ENCODE measurements at places on chromosomes 4 and X. TPM values are rescaled to one million over a fixed set of nuclear protein-coding genes. Genes with fewer than 3 reads are reported as not detected.

GRCh38 chr4:121728066-121728465, 31.3 kb upstream of the ANXA5 start:
- no peak overlapping the region for H3K4me3 ChIP-seq
- no peak for DNase-seq
- H3K36me3 ChIP-seq, result no peaks in the 10 kb centered on the region
- no peak overlapping the region for H3K27ac ChIP-seq
- peaks cover 9% of the 10 kb centered on the region for H3K4me1 ChIP-seq
- peaks cover 12% of the 10 kb centered on the region for H3K27me3 ChIP-seq

ABLIM2 gene
- 0.60 TPM for total RNA-seq

GRCh38 chr4:8276358-8277240, 7.0 kb downstream of the HTRA3 start:
- no peaks in the 10 kb centered on the region for H3K36me3 ChIP-seq
- H3K4me1 ChIP-seq, result no peaks in the 10 kb centered on the region
- DNase-seq, result no peak

DNA sequence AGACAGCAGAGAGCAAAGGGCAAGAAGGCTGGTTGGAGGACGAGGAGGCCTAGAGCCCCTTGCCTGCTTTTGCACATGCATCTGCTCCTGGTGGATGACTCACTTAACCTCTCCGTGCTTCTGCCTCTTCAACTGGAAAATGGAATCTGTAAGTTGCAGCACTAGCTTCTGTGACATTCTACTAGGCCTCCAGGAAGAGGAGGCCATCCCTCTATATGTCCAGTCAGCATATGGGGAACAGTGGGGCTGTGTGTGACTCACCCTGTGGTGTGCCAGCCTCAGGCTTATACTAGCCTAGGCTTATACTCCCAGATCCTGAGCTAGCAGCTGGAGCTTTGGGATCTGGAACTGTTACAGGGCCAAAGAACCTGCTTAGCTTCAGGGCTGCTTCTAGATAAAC, 36.0 kb downstream of the RTL9 start:
- H3K4me3 ChIP-seq, result no peak overlapping the region
- H3K36me3 ChIP-seq, result no peaks in the 10 kb centered on the region
- DNase-seq, result no peak
- H3K27me3 ChIP-seq, result peaks cover 6% of the 10 kb centered on the region
- H3K27ac ChIP-seq, result no peak overlapping the region

REPS2 gene
- not detected for total RNA-seq

- no peaks in the 10 kb centered on the region for H3K36me3 ChIP-seq
- no peak overlapping the region for H3K27ac ChIP-seq
- no peaks in the 10 kb centered on the region for H3K27me3 ChIP-seq
- no peaks in the 10 kb centered on the region for H3K4me1 ChIP-seq
- H3K4me3 ChIP-seq, result no peak overlapping the region
These were observed 52.0 kb downstream of the HMX1 start for GRCh38 chr4:8819473-8820177.

ADH1A gene
- total RNA-seq, result not detected

DNA sequence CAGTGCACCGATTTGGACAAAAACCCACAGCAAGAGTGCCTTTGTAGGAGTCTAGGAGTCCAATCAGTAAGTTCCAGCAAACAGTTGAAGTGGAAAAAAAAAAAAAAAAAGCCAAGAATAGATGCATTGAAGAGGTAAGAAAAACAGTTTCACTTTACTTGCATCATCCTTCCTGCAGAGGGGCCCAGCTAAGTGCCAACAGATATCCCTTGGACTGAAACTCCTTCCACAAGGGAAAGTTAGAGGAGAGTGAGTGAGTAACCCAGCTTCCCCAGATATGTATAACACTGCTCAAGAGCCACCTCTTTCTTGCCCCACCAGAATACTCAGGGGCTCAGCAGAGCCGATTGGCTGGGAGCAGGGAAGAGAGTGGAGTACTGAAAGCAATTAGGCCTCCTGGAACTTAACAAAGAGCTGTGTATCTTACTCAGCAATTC, 617.7 kb upstream of the SMIM31 start:
- no peaks in the 10 kb centered on the region for H3K27me3 ChIP-seq
- H3K36me3 ChIP-seq, result no peaks in the 10 kb centered on the region
- no peak overlapping the region for H3K27ac ChIP-seq
- no peak overlapping the region for H3K4me3 ChIP-seq
- DNase-seq, result no peak

DNA sequence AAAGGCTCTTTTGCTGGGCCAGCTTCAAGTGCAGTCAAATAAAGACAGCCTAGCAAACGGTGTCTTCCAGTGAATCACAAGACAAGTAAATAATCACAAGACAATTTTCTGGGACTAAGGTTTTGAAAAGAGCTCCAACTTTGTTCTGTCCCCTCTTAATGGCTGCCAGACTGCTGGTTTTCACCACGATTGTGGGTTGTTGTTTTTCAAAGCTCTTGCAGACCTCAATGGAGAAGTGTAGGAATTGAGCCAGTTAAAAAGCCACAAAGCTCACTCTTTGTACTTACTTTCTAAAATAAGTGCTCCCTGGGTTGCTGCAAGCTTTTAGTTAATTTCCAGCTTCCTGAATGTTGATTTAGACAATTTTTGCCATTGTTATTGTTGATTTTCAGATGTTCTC, 405.8 kb upstream of the HTR2C start:
- no peak overlapping the region for H3K4me3 ChIP-seq
- DNase-seq, result no peak
- no peaks in the 10 kb centered on the region for H3K4me1 ChIP-seq
- H3K27ac ChIP-seq, result no peak overlapping the region

DNA sequence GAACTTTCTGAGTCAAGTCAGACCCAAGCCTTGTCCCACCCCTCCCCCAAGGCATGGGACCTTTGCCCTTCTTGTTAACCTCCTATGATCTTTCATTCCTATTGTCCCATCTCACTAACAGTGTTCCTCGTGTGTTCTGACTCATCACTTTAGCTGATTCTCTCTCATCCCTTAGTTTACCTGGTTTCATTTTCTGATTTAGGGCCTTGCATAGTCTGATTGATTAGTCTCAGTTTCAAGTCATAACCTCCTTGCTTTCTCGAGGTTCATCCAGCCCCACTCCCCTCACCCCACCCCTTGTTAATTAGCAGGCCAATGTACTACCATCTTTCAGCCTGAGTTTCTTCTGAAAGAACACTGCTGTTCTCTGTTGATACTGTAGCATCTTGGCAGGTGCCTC, 517.4 kb downstream of the RPA4 start:
- peak overlapping the region; percentile 14 for H3K4me3 ChIP-seq
- DNase-seq, result no peak
- no peaks in the 10 kb centered on the region for H3K36me3 ChIP-seq
- H3K27ac ChIP-seq, result peak overlapping the region; percentile 80
- no peaks in the 10 kb centered on the region for H3K27me3 ChIP-seq

HTN3 gene
- total RNA-seq, result not detected

AP1S2 gene
- total RNA-seq, result 33.8 TPM

RS1 gene
- total RNA-seq, result not detected

JAKMIP1 gene
- total RNA-seq, result 12.3 TPM

GRCh38 chr4:6946497-6946896, 36.9 kb downstream of the TBC1D14 start:
- DNase-seq, result no peak
- no peaks in the 10 kb centered on the region for H3K36me3 ChIP-seq
- no peak overlapping the region for H3K27ac ChIP-seq
- peaks cover 21% of the 10 kb centered on the region for H3K4me1 ChIP-seq
- no peak overlapping the region for H3K4me3 ChIP-seq
- H3K27me3 ChIP-seq, result no peaks in the 10 kb centered on the region

DNA sequence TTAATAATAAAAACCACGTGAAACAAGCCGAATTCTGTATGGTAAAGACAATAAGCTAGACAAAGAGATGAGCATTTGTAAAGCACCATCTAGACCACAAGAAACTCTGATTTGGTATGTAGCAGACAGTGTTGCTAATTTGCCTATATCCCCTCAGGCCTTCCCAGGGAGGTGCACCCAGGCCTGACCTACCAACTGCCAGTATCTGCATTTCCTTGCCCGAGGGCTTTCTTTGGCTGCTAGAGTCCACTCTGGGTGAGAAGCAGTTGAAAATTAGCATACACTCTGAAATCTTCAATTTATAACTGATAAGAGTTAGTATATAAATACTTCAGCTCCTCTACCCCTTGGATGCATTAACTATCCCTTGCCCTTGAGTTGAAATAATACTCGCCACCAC, 37.4 kb upstream of the IL1RAPL1 start:
- DNase-seq, result no peak
- H3K4me1 ChIP-seq, result no peaks in the 10 kb centered on the region
- no peak overlapping the region for H3K4me3 ChIP-seq
- no peaks in the 10 kb centered on the region for H3K27me3 ChIP-seq

- no peak overlapping the region for H3K4me3 ChIP-seq
- peaks cover 9% of the 10 kb centered on the region for H3K27me3 ChIP-seq
- H3K4me1 ChIP-seq, result peaks cover 33% of the 10 kb centered on the region
- DNase-seq, result no peak
- H3K27ac ChIP-seq, result no peak overlapping the region
These were observed 153.4 kb downstream of the BMPR1B start for GRCh38 chr4:94911106-94911505.

GRCh38 chr4:45865781-45866180, 258.1 kb downstream of the GABRG1 start:
- DNase-seq, result no peak
- no peaks in the 10 kb centered on the region for H3K27me3 ChIP-seq
- H3K36me3 ChIP-seq, result no peaks in the 10 kb centered on the region

- no peak overlapping the region for H3K27ac ChIP-seq
- H3K36me3 ChIP-seq, result peaks cover 73% of the 10 kb centered on the region
- peaks cover 9% of the 10 kb centered on the region for H3K4me1 ChIP-seq
- no peak for DNase-seq
- no peaks in the 10 kb centered on the region for H3K27me3 ChIP-seq
These were observed 30.2 kb upstream of the NKRF start for GRCh38 chrX:119636419-119636818.

- no peak overlapping the region for H3K27ac ChIP-seq
- H3K4me3 ChIP-seq, result no peak overlapping the region
- no peaks in the 10 kb centered on the region for H3K27me3 ChIP-seq
- DNase-seq, result no peak
- H3K36me3 ChIP-seq, result no peaks in the 10 kb centered on the region
These were observed 311.4 kb downstream of the MAPK10 start for GRCh38 chr4:86048426-86048825.

PDLIM3 gene
- 2.5 TPM for total RNA-seq

DNA sequence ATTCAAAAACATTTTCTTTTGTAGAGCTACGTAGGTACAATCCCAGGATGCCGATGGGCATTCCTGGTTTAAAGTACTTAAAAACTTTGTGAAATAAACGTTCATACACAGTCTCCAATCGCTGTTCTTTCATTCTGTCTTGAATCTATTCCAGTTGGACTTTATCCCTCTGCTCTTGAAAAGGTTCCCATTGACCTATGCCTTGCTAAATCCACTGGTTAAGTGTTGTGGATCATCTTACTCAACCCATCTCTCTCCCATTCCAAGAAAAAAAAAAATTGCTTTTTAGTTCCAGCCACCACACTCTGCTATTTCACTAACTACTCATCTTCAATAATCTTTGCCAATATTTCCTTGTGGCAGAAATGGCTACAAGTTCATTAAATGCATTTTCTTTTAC, 542.3 kb upstream of the GRIA3 start:
- H3K36me3 ChIP-seq, result no peaks in the 10 kb centered on the region
- no peaks in the 10 kb centered on the region for H3K27me3 ChIP-seq
- H3K4me1 ChIP-seq, result no peaks in the 10 kb centered on the region
- no peak overlapping the region for H3K27ac ChIP-seq
- H3K4me3 ChIP-seq, result no peak overlapping the region

DNA sequence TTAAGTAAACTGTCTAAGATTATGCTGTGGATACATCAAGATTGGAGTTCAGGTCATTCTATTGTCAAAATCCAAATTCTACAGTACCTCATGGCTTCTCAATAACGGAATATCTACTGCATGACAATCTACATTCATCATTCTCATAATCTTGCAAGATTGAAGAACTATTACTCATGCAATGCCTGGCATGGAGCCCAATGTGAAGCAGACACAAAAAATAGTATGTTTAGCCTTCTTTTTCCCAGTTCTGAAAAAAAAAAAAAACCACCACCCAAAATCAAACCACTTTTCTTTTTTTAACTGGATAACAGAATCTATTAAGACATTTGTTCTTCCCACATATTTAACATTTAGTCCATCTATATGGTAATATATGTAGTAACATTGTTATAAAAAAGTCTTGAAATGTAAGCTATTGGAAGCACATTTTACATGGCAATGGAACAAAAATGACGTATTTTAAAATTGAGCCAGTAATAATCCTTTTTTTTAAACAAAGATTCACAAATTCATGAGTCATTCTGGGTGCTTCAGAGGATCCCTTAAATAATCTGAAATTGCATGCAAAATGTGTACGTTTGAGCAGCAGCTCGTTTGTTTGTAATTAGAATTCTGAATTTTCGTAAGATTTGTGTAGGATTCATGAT, 232.2 kb upstream of the FMR1 start:
- no peaks in the 10 kb centered on the region for H3K36me3 ChIP-seq
- H3K4me3 ChIP-seq, result no peak overlapping the region
- no peaks in the 10 kb centered on the region for H3K27me3 ChIP-seq
- no peak for DNase-seq

GRCh38 chr4:101701551-101701950, 89.0 kb upstream of the BANK1 start:
- DNase-seq, result no peak
- H3K36me3 ChIP-seq, result no peaks in the 10 kb centered on the region
- H3K27me3 ChIP-seq, result peaks cover 4% of the 10 kb centered on the region
- no peak overlapping the region for H3K27ac ChIP-seq
- H3K4me3 ChIP-seq, result no peak overlapping the region

- no peaks in the 10 kb centered on the region for H3K4me1 ChIP-seq
- H3K27me3 ChIP-seq, result no peaks in the 10 kb centered on the region
- no peak overlapping the region for H3K4me3 ChIP-seq
- no peak overlapping the region for H3K27ac ChIP-seq
- H3K36me3 ChIP-seq, result peaks cover 2% of the 10 kb centered on the region
These were observed 198.1 kb upstream of the NUDT6 start for GRCh38 chr4:123120473-123120872.

RAB41 gene
- total RNA-seq, result not detected

ANOS1 gene
- not detected for total RNA-seq

- H3K4me1 ChIP-seq, result peaks cover 10% of the 10 kb centered on the region
- H3K27me3 ChIP-seq, result no peaks in the 10 kb centered on the region
- H3K36me3 ChIP-seq, result no peaks in the 10 kb centered on the region
- H3K27ac ChIP-seq, result no peak overlapping the region
- DNase-seq, result no peak
These were observed 64.8 kb upstream of the RBPJ start for GRCh38 chr4:26255989-26256388.

CPE gene
- 0.18 TPM for total RNA-seq

SSX3 gene
- total RNA-seq, result not detected

- H3K27ac ChIP-seq, result no peak overlapping the region
- H3K4me1 ChIP-seq, result no peaks in the 10 kb centered on the region
- no peaks in the 10 kb centered on the region for H3K27me3 ChIP-seq
- no peaks in the 10 kb centered on the region for H3K36me3 ChIP-seq
- H3K4me3 ChIP-seq, result no peak overlapping the region
- DNase-seq, result no peak
These were observed 1455.5 kb downstream of the TECRL start for GRCh38 chr4:62953752-62954151.
